Fibroblast of lung (primary cell): ENCODE measurements at places on chromosomes 1 and 21. TPM values are rescaled to one million over a fixed set of nuclear protein-coding genes. Genes with fewer than 3 reads are reported as not detected.

DNA sequence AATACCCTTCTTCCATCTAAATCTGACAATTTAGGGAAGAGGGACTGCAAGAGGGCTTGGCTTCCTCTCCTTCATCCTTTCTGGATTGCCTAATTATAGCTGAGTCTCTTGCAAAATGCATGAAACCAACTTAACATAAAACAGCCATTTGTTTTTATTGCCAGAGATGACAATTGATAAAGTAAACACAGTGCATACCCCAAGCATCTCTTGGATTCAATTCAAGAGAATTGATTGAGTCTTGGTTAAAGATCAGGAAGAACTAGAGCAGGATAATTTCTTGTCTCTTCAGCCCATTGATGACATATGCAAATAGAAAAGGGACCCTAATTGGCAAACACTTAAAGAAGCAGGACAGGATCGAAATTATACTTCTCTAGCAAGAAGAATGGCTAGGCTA lies 617.1 kb upstream of the PTBP2 start:
- no peak overlapping the region for H3K27ac ChIP-seq
- no peaks in the 10 kb centered on the region for H3K36me3 ChIP-seq
- no peaks in the 10 kb centered on the region for H3K4me1 ChIP-seq
- DNase-seq, result no peak

DNA sequence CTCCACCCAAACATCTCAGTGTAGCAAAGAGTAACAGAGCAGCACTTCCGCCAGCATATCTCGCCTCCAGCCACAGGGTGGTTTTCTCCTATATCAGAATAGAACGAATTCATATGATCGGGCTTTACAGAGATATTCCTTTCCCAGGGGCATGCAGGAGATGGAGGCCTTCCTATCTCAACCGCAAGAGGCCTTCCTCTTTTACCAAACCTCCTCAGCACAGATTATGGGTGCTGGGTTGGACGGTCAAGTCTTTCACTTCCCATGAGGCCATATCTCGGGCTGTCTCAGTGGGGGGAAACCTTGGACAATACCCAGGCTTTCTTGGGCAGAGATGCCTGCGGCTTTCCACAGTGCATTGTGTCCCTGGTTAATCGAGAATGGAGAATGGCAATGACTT lies 65.8 kb downstream of the OVGP1 start:
- peaks cover 2% of the 10 kb centered on the region for H3K27me3 ChIP-seq
- no peaks in the 10 kb centered on the region for H3K36me3 ChIP-seq
- no peak overlapping the region for H3K27ac ChIP-seq

- no peak for DNase-seq
- H3K27me3 ChIP-seq, result no peaks in the 10 kb centered on the region
Observed at GRCh38 chr1:114988095-114988494, 41.5 kb upstream of the TSHB start.

KIAA0040 gene
- total RNA-seq, result under 0.01 and 0.17 TPM in 2 replicates

DNA sequence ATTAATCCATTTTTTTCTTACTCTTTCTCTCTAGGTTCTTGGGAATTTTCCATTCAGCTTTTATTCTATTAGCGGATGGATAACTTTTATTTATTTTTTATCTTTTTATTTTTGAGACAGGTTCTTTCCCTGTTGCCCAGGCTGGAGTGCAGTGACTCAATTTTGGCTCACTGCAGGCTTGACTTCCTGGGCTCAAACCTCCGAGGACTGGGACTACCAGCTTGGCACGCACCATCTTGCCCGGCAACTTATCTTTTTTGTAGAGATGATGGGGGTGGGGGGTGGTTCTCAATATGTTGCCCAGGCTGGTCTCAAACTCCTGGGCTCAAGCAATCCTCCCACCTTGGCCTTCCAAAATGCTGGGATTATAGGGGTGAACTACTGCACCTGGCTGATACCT lies 36.1 kb upstream of the CHIT1 start:
- H3K4me3 ChIP-seq, result no peak overlapping the region
- no peak for DNase-seq
- no peak overlapping the region for H3K27ac ChIP-seq

SPRR4 gene
- total RNA-seq, result not detected in 2 replicates

OR2T11 gene
- not detected in 2 replicates for total RNA-seq

- no peak overlapping the region for H3K27ac ChIP-seq
- H3K4me3 ChIP-seq, result no peak overlapping the region
- H3K36me3 ChIP-seq, result no peaks in the 10 kb centered on the region
Observed at GRCh38 chr1:76124196-76124595, 49.6 kb downstream of the ST6GALNAC3 start.

- no peaks in the 10 kb centered on the region for H3K27me3 ChIP-seq
- no peaks in the 10 kb centered on the region for H3K36me3 ChIP-seq
- DNase-seq, result peak; percentile 28
- H3K4me3 ChIP-seq, result no peak overlapping the region
Observed at GRCh38 chr1:225577241-225577640, 75.7 kb downstream of the ENAH start.

DNA sequence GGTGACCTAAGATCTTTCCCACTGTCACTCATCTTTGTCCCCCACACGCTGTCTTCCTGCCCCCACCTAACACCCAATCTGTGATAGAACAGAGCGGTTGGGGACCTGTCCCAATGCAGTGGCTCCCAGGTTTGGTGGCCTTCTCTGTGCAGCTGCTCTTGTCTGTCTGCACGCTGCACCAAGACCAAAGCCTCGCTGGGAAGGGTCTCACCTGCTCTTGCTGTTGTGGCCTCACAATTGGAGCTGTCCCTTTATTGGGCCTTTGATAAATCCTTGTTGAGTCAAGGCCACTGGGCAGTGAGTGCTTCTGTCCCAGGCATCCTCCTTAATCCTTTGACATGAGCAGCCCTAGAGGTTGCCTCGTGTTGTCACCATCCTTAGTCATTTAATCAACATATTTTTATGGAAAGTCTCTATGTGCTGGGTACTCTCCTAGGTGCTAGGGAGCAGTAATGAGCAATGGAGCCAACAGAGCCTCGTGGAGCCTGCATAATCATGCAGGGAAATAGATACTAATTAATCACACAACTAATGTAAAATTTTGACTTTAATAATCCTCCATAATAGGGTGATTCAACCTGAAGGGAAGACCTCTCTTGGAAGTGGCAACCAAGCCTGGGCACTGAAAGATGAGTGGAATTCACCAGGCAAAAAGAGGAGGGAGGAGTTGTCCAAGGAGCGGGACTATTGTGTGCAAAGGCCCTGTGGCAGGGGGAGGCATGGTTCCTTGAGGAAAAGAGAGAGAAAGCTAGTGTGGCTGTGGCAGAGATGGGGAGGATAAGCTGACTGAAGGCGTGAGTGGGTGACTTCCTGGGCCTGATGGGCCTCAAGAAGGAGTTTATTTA lies 57.6 kb downstream of the MAN1C1 start:
- no peaks in the 10 kb centered on the region for H3K36me3 ChIP-seq
- H3K27ac ChIP-seq, result no peak overlapping the region
- no peak for DNase-seq
- peaks cover 2% of the 10 kb centered on the region for H3K27me3 ChIP-seq
- H3K4me1 ChIP-seq, result no peaks in the 10 kb centered on the region

- H3K4me1 ChIP-seq, result peaks cover 4% of the 10 kb centered on the region
- H3K4me3 ChIP-seq, result peak overlapping the region; percentile 89
- DNase-seq, result peak; percentile 27
- no peaks in the 10 kb centered on the region for H3K36me3 ChIP-seq
- no peaks in the 10 kb centered on the region for H3K27me3 ChIP-seq
Observed at GRCh38 chr1:51518586-51519047, 449 bp downstream of the EPS15 start.

DNA sequence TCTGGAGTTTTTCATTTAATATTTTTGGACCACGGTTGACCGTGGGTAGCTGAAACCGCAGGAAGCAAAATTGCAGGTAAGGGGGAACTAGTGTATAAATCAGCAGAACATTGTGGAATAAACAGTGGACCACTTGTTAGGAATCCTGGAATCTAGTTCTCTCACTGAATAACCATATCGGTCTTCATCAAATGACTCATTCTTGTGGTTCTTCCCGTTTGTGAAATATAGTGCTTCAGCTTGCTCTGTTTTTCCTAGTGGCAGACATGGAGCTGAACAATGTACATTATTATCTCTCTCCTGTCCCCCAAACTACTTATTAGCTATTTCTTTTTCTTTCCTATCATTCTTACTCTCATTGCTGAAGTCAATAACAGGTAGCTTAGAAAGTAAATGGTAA lies 61.9 kb downstream of the HSPA13 start:
- H3K27me3 ChIP-seq, result no peaks in the 10 kb centered on the region
- H3K36me3 ChIP-seq, result no peaks in the 10 kb centered on the region
- DNase-seq, result no peak
- no peak overlapping the region for H3K4me3 ChIP-seq
- no peak overlapping the region for H3K27ac ChIP-seq

GRCh38 chr1:93672477-93673162 lies 9.0 kb downstream of the BCAR3 start:
- H3K27ac ChIP-seq, result no peak overlapping the region
- H3K36me3 ChIP-seq, result peaks cover 11% of the 10 kb centered on the region
- no peak overlapping the region for H3K4me3 ChIP-seq
- no peak for DNase-seq

DNA sequence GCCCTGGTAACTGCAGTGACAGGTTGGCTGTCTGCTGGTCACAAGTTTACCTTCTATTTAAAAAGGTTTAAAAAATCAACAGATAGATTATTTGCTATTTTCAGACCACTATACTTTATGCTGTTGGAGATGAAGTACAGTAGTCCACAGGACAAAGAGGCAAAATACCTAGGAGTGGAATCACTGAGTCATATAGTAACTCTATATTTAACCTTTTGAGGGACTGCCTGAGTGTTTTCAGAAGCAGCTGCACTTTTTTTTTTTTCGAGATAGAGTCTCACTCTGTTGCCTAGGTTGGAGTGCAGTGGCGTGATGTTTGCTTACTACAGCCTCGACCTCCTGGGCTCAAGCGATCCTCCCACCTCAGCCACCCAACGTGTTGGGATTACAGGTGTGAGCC lies 11.7 kb downstream of the CNIH4 start:
- no peaks in the 10 kb centered on the region for H3K27me3 ChIP-seq
- no peak overlapping the region for H3K4me3 ChIP-seq
- no peaks in the 10 kb centered on the region for H3K4me1 ChIP-seq
- H3K36me3 ChIP-seq, result peaks cover 4% of the 10 kb centered on the region

GRCh38 chr1:102970496-102971078 lies 137.7 kb downstream of the COL11A1 start:
- DNase-seq, result peak; percentile 47
- H3K4me3 ChIP-seq, result no peak overlapping the region
- no peaks in the 10 kb centered on the region for H3K4me1 ChIP-seq
- H3K36me3 ChIP-seq, result no peaks in the 10 kb centered on the region
- H3K27ac ChIP-seq, result no peak overlapping the region

NEGR1 gene
- total RNA-seq, result 0.77 and 3.1 TPM in 2 replicates

PPIAL4G gene
- not detected in 2 replicates for total RNA-seq

FALEC gene
- 0.83 and 1.0 TPM in 2 replicates for total RNA-seq

- no peaks in the 10 kb centered on the region for H3K36me3 ChIP-seq
- H3K27me3 ChIP-seq, result no peaks in the 10 kb centered on the region
- DNase-seq, result peak; percentile 63
- no peak overlapping the region for H3K4me3 ChIP-seq
- H3K4me1 ChIP-seq, result no peaks in the 10 kb centered on the region
- no peak overlapping the region for H3K27ac ChIP-seq
Observed at GRCh38 chr1:20100632-20101355, 18.5 kb downstream of the PLA2G2D start.

GRCh38 chr1:199453723-199454122 lies 573.8 kb upstream of the NR5A2 start:
- no peaks in the 10 kb centered on the region for H3K4me1 ChIP-seq
- no peaks in the 10 kb centered on the region for H3K27me3 ChIP-seq
- no peak overlapping the region for H3K27ac ChIP-seq
- H3K36me3 ChIP-seq, result no peaks in the 10 kb centered on the region
- H3K4me3 ChIP-seq, result no peak overlapping the region

GRCh38 chr1:93013145-93014065 lies 52.1 kb upstream of the DIPK1A start:
- DNase-seq, result peak; percentile 50
- H3K27me3 ChIP-seq, result no peaks in the 10 kb centered on the region
- peaks cover 5% of the 10 kb centered on the region for H3K4me1 ChIP-seq
- no peak overlapping the region for H3K27ac ChIP-seq

DNA sequence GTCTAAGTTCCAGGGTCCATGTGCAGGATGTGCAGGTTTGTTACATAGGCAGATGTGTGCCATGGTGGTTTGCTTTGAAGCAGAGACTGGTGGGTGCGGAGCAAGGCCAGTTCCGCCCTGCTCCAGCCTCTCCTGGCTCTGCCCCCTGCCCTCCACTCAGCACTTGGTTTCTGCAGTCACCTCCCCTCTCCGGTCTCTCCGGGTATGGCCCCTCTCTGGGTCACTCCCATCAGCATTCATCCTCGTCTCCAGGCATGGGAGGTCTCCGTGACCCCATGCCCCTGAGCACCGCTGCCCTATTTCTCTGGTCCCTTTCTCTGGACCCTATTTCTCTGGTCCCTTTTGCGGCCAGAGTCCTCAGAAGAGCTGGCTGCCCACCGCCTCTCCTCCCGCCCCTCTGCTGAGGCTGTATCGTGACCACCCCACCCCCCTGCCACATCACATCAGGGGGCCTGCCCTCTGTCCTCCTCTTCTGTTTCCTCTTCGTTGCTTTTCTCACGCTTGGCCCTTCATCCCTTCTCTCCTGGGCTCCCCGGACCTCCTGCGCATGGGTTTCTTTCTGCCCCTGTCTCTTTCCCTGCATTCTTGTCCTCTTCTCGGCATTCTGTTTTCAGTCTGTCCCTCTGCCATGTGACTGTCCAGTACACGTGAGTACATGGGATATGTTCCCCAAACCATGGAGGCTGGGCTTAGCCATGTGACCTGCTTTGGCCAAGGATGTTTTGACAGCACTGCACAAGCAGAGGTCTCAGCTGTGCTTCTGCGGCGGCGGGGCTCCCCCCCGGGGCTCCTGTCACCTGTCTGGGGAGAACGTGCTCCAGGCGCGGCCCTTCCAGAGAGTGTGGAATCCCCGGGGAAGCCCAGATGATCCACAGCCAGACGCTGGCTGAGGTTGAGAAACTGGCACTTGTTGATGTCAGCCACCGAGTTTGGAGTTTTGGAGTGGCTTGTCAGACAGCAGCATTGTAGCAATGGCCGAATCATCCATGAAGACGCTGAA lies 54.4 kb upstream of the C1orf174 start:
- H3K4me3 ChIP-seq, result no peak overlapping the region
- H3K4me1 ChIP-seq, result no peaks in the 10 kb centered on the region
- no peak for DNase-seq
- no peak overlapping the region for H3K27ac ChIP-seq
- no peaks in the 10 kb centered on the region for H3K27me3 ChIP-seq

- no peak overlapping the region for H3K4me3 ChIP-seq
- no peak for DNase-seq
- peaks cover 7% of the 10 kb centered on the region for H3K4me1 ChIP-seq
- H3K27ac ChIP-seq, result no peak overlapping the region
- H3K36me3 ChIP-seq, result no peaks in the 10 kb centered on the region
Observed at GRCh38 chr1:200316148-200316803, 93.6 kb downstream of the ZNF281 start.
